ENCODE measurements at places on chromosomes 6 and 20.

DNA sequence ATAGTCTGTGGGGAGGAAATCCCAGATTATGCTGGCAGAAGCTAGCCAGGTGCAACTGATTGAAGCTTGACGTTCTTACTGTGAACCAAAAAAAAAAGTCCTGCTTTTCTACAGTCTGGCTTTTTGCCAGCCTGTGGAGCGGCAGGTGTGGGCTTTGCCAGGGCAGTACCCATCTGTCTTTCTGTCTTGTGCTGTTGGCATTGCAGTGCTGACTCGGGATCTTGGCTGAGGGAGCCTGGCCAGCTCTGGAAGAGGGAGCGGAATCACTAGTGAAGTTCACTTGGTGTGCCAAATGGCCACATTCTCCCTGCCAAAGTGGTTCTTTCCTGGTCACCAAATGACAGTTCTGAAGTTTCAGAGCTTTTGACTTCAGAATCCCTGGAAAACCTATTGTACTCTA is 5.0 kb downstream of the KIF3B start:
- no peaks in the 10 kb centered on the region for H3K27me3 ChIP-seq
- H3K36me3 ChIP-seq, result no peaks in the 10 kb centered on the region
- H3K4me3 ChIP-seq, result no peak overlapping the region
- H3K4me1 ChIP-seq, result peaks cover 27% of the 10 kb centered on the region
- no peak overlapping the region for H3K27ac ChIP-seq

- H3K4me3 ChIP-seq, result no peak overlapping the region
- H3K27ac ChIP-seq, result no peak overlapping the region
- peaks cover 3% of the 10 kb centered on the region for H3K27me3 ChIP-seq
- H3K4me1 ChIP-seq, result peaks cover 10% of the 10 kb centered on the region
These were observed 29.8 kb downstream of the SNAI1 start for GRCh38 chr20:50012282-50013263.

GRCh38 chr6:46310196-46310595 is 139.4 kb upstream of the ENPP5 start:
- H3K27ac ChIP-seq, result no peak overlapping the region
- H3K36me3 ChIP-seq, result no peaks in the 10 kb centered on the region
- no peaks in the 10 kb centered on the region for H3K27me3 ChIP-seq
- H3K4me1 ChIP-seq, result no peaks in the 10 kb centered on the region
- DNase-seq, result no peak

DNA sequence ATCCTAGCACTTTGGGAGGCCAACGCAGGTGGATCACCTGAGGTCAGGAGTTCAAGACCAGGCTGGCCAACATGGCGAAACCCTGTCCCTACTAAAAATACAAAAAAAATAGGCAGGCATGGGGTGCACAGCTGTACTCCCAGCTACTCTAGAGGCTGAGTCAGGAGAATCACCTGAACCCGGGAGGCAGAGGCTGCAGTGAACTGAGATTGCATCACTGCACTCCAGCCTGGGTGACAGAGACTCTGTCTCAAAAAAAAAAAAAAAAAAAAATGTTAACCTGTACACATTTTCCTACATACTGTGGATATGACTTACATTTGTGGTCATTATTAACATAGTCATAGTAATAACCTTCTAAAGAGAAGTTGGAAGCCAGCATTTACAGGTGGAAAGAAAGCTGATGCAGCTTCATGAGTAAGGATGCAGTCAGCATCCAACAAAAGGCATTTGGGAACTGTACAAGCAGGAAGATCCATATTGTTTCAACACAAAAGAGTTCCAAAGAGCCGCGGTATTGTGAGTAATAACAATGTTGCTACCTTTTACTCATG is 186.2 kb downstream of the GPX5 start:
- no peak for DNase-seq
- H3K27me3 ChIP-seq, result peaks cover 27% of the 10 kb centered on the region
- H3K4me3 ChIP-seq, result no peak overlapping the region
- no peak overlapping the region for H3K27ac ChIP-seq

DNA sequence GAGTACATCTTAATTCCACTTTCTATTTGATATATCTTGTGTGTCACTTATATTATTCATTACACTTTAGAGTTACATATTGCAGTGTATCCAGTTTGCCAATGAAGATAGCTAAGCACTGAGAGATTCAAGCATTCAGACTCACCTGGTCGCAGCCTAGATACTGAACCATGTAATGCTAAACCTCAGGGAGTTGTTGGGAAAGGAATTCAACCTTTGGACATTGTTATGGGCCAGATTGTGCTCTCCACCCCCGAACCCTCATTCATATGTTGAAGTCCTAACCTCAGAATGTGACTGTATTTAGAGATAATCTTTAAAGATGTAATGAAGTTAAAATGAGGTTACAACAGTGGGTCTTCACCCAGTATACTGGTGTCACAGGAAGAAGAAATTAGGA is 13.8 kb upstream of the KIF16B start:
- H3K27me3 ChIP-seq, result no peaks in the 10 kb centered on the region
- no peaks in the 10 kb centered on the region for H3K4me1 ChIP-seq
- no peaks in the 10 kb centered on the region for H3K36me3 ChIP-seq
- H3K4me3 ChIP-seq, result no peak overlapping the region
- no peak overlapping the region for H3K27ac ChIP-seq
- no peak for DNase-seq

DNA sequence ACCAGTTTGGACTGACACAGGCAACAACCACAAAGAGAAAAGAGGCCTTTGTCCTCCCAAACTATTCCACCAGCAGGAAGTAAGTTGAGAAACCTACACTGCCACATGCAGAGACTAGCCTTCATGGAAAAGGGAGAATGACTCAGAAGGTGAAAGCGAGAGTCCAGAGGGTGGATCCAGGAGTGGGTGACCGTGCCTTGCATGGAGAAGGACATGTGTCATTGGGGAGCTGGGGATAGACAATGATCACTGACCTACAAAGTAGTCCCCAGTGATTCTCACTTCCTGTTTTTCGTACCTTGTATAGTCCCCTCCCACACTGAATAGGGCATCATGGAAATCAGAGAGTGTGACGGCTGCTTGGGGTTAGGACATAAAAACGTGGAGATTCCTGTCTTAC is 91.9 kb downstream of the MYLK4 start:
- H3K27me3 ChIP-seq, result no peaks in the 10 kb centered on the region
- no peaks in the 10 kb centered on the region for H3K36me3 ChIP-seq
- no peak overlapping the region for H3K27ac ChIP-seq
- DNase-seq, result no peak
- no peaks in the 10 kb centered on the region for H3K4me1 ChIP-seq
- no peak overlapping the region for H3K4me3 ChIP-seq

- no peaks in the 10 kb centered on the region for H3K4me1 ChIP-seq
- H3K36me3 ChIP-seq, result peaks cover 78% of the 10 kb centered on the region
- H3K4me3 ChIP-seq, result no peak overlapping the region
- H3K27ac ChIP-seq, result no peak overlapping the region
These were observed 150.5 kb downstream of the IPCEF1 start for GRCh38 chr6:154206141-154206540.

DNA sequence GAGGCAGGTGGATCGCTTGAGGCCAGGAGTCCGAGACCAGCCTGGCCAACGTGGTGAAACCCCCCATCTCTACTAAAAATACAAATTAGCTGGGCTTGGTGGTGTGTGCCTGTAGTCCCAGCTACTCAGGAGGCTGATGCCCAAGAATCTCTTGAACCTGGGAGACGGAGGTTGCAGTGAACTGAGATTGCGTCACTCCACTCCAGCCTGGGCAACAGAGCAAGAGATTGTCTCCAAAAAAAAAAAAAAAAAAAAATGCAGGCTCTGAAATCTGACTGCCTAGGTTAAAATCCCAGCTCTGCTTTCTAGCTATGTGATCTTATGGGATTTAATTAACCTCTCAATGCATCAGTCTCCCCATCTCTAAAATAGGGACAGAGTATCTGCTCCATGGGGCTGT is 3.3 kb upstream of the TMEM217 start:
- H3K4me1 ChIP-seq, result peaks cover 18% of the 10 kb centered on the region
- H3K27ac ChIP-seq, result no peak overlapping the region
- no peak for DNase-seq
- no peaks in the 10 kb centered on the region for H3K27me3 ChIP-seq
- H3K4me3 ChIP-seq, result no peak overlapping the region
- H3K36me3 ChIP-seq, result no peaks in the 10 kb centered on the region

DNA sequence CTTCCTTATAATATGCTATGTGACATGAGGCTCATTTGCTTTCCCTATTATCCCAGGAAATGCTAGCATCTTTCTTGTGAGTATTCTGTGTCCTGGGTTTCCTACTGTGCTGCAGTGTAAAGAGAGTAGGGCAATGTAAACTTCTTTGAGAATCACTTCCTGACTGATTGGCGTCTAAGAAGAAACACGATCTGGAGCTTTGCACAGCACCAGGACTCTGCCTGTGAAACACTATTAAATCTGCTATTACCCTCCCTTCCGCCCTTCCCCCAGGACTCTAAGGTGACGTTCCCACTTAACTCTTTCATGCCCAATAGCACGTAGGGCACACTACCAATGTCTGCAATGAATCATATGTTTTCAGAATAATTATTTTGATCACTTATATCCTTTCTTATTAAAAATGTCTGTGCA is 607.3 kb upstream of the CITED2 start:
- H3K4me1 ChIP-seq, result no peaks in the 10 kb centered on the region
- H3K4me3 ChIP-seq, result no peak overlapping the region
- H3K27me3 ChIP-seq, result no peaks in the 10 kb centered on the region
- H3K36me3 ChIP-seq, result no peaks in the 10 kb centered on the region

- no peaks in the 10 kb centered on the region for H3K27me3 ChIP-seq
- no peak overlapping the region for H3K4me3 ChIP-seq
- no peaks in the 10 kb centered on the region for H3K36me3 ChIP-seq
- no peaks in the 10 kb centered on the region for H3K4me1 ChIP-seq
These were observed 79.7 kb upstream of the NFATC2 start for GRCh38 chr20:51622004-51622874.

DNA sequence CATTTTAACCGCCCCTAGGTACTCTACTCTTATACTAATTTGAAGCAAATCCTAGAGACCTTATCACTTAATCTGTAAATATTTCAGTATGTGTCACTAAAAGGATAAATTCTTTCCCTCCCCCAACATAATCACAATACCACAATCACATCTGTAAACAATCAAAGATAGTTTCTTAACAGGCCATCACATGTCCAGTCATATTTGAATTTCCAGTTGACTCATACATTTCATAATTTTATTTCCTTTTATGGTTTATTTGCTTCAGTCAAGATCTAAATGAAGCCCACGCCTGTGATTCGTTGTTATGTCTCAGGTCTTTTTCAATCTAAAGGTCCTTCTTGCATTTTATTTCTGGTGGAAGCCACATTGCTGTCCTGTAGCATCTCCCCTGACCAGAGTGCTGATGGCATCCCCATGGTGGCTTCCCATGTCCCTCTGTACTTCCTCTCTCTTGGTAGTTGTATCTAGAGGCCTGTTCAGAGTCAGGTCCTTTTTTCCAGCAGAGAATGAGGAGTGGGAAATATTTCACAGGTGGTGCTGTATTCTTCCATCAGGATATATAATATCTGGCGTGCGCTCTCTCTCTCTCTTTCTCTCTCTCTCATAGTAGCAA is 128.6 kb upstream of the SLC22A23 start:
- no peak overlapping the region for H3K4me3 ChIP-seq
- no peaks in the 10 kb centered on the region for H3K36me3 ChIP-seq
- H3K4me1 ChIP-seq, result no peaks in the 10 kb centered on the region
- H3K27ac ChIP-seq, result no peak overlapping the region
- no peak for DNase-seq

GRCh38 chr6:38348371-38348770 is 291.4 kb downstream of the BTBD9 start:
- H3K36me3 ChIP-seq, result no peaks in the 10 kb centered on the region
- H3K4me1 ChIP-seq, result no peaks in the 10 kb centered on the region
- no peak overlapping the region for H3K27ac ChIP-seq
- no peaks in the 10 kb centered on the region for H3K27me3 ChIP-seq
- H3K4me3 ChIP-seq, result no peak overlapping the region

DNA sequence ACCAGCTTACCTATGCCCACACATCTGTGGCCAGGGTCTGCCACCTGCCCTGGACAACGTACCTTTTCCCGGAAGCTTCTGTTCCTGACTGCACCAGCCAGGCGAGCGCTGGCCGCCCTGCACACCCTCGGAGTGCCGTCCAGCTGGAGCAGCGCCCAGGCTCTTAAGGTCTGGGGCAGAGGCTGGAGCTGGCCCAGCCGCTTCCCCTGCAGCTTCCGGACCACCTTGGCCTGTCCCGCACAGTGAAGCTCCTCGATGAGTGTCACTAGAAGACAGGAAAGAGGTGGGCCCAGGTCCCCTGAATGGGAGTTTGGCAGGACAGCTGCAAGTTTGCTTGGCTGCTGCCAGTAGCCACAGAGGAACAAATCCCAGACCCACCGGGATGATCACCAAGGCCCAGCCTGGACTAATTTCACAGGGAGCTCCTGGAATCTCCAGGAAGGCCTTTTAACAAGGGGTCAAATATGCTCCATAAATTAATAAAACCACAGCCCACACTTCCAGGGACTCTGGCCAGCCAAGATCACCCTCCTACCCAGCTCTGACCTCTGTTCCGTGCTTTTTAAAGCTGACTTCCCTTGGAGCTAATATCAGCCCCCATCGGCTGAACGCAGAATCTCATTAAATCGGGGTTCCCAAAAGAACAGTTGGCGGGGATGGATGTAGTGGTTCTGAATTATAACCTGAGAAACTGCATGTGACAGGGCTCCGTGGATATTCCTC is 82.3 kb downstream of the PTPN1 start:
- H3K27ac ChIP-seq, result no peak overlapping the region
- H3K4me3 ChIP-seq, result no peak overlapping the region
- H3K36me3 ChIP-seq, result peaks cover 2% of the 10 kb centered on the region
- H3K4me1 ChIP-seq, result no peaks in the 10 kb centered on the region

GRCh38 chr6:21666853-21667681 is 73.5 kb downstream of the SOX4 start:
- no peak overlapping the region for H3K27ac ChIP-seq
- no peak for DNase-seq
- peaks cover 29% of the 10 kb centered on the region for H3K4me1 ChIP-seq

DNA sequence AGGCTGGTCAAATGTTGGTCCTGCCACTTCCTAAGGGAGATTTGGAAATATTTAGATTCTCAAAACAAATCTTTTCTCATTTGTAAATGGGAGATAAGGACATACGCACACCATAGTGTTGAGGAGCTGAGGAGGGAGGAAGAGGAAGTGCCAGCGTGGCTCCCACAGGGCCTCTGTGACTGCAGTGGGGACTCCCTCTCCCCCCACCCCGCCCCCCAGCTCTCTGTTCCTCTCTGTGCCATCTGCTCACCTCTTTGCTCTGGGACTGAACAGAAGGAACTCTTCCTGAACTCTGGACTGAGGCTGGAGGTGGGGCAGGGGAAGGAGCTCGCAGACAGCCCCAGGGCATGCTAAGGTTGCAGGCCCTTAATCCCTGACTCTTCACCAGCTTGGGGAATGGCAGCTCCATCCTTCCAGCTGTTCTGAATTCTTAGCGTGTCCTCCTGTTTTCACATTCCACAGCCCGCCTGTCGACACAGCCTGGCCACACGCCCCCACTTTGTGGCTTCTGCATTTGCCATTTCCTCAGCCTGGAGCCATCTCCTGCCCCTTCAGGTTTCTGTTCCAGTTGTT is 11.4 kb downstream of the DDX27 start:
- no peaks in the 10 kb centered on the region for H3K27me3 ChIP-seq
- DNase-seq, result no peak
- H3K4me3 ChIP-seq, result no peak overlapping the region
- H3K36me3 ChIP-seq, result peaks cover 82% of the 10 kb centered on the region
- H3K27ac ChIP-seq, result peak overlapping the region; percentile 64

All from natural killer cell (primary cell).